HT1080 (cell line): ENCODE measurements at places on chromosomes 1 and 21. TPM values are rescaled to one million over a fixed set of nuclear protein-coding genes. Genes with fewer than 3 reads are reported as not detected.
A peak's percentile ranks its signal among the peaks of the same experiment; 100 is the strongest.

Gene CA14
- not detected in 2 replicates for total RNA-seq

Gene ST6GALNAC5
- total RNA-seq: 6.7 and 8.9 TPM in 2 replicates

Gene FCGR1A
- not detected in 2 replicates for total RNA-seq

Gene HSPB7
- not detected in 2 replicates for total RNA-seq

DNA sequence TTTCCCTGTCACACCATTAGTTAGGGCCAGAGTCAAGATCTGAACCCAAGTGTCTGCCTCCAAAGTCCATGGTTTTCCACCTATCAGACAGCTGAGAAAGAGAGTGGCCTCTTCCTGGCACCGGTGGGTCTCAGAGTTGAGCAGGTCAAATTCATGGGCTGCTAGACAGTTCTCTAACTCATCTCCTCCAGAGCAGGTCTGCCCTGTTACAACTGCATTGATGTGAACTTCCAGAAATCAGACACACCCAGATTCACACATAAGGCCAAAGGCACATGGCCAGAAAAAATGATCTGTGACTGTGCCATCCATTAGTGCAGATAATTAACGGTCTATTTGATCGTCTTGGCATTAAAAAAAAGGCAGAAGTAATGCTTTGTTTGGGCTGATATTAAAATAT is 17.5 kb downstream of the SMIM12 start:
- DNase-seq: no peak

DNA sequence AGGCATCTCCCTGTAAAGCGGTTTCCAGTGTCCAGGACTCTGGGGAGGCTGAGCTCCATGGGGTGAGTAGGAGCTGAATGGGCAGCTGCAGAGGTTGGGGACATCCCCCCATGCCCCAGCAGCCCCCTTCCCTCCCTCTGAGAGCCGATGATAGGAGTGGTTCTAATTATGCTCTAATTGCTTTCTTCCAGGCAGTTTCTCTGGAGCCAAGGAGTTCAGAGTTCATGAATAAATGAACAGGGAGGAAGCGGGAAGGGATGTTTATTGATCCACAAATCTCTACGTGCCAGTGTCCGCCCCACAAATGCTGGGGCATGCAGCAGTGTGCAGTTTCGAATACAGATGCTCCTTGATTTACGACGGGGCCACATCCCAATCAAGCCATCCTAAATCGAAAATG is 15.6 kb downstream of the NKAIN1 start:
- DNase-seq: no peak

- DNase-seq: no peak
These were observed 5.9 kb downstream of the KIAA2013 start for GRCh38 chr1:11920239-11920903.

- DNase-seq: no peak
These were observed 84.5 kb downstream of the PSMG1 start for GRCh38 chr21:39098696-39099200.

GRCh38 chr21:37642493-37642892 is 273.8 kb downstream of the KCNJ6 start:
- DNase-seq: peak; percentile 30

GRCh38 chr1:205422993-205423642 is 1.3 kb upstream of the LEMD1 start:
- DNase-seq: no peak

DNA sequence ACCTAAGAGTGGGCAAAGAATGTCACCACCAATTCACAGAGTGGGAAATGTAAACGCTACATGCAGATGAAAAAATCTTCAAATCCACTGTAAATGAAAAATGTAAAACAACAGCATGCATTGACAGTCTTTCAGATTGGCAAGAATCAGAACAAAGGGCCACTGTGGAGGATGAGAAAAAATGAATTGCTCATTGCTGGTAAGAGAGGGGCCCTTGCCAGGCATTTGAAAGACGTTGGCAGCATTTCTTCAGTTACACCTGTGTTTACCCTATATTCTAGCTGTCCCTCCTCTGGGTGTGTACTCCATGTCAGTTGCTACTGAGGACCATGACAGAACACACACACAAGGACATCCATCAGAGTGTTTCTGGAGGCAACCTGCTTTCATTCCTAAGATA is 25.8 kb upstream of the AADACL3 start:
- no peak for DNase-seq

DNA sequence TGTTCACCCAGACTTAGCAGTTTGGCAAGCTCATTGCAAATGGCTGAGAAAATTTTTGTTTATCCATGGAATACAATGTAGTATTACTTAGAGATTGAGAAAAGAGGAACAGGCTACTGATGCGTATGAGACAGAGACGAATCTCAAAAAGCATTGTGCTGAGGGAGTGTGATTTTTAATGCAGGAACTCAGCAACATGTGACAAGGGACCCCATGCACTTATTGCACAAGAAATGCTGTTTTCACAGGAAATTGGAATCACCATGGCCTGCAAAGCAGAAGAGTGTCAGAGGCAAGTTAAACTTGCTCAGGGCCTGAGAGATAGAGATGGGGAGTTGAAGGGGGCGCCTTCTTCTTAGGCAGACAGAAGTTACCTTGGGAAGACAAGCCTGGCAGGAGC is 32.6 kb upstream of the TLR5 start:
- DNase-seq: no peak

- DNase-seq: peak; percentile 4
These were observed 31.4 kb downstream of the PRDX6 start for GRCh38 chr1:173508541-173508940.

DNA sequence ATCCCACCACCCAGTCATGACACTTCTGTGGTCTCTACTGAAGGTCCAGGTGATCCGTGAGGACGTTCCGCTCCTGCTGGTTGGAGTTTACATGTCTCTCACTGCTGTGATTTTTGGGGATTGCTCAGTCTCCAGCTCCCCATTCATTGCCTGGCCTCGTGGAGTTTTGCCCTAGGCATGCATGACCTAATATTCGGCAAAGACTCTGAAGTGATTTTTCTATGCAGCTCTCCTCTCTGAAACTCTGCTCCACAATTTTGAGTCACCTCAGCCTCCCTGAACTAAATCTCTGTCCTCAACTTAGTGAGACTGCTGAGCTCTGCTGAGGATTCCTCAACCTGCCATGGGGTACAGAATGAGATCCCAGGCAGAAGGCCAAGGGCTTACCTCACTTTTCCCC is 174.4 kb upstream of the FGGY start:
- DNase-seq: no peak

DNA sequence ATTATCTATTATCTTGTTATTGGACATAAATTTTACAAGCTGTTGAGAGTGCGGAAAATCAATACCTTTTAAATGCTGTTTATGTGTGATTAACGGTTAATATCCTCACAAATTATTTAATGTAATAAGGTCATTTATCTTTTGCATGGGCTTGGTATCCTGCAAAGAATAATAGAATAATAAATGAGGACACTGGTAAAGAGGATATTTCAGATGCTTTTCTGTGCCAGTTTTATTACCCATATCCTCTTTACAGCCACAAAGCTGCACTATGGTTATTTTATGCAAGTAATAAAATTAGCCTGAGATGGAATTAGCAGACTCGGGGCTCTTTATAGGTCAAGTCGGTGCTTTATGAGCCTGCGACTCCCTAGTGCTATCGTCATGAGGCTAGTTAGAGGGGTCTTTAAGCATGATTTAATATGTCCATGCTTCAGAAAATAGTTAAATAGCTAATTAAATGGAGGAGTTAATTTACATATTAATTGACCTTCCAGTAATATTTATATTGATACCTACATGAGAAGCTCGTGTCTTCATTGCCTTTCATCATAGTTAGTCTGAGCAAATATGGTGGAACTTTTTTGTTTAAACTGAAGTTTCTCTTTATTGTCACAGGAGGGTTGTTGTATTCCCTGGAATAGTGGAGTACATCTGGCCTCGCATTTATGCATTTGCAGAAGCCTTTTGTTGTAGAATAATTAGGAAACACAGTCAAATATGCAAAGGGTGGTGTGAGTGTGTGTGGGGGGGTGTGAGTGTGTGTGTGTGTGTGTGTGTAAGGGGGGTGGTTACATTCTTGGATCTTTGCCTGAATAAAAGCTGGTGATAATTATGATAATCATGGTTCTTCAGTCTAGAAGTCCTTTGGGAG is 120.3 kb downstream of the ATG4C start:
- DNase-seq: no peak

DNA sequence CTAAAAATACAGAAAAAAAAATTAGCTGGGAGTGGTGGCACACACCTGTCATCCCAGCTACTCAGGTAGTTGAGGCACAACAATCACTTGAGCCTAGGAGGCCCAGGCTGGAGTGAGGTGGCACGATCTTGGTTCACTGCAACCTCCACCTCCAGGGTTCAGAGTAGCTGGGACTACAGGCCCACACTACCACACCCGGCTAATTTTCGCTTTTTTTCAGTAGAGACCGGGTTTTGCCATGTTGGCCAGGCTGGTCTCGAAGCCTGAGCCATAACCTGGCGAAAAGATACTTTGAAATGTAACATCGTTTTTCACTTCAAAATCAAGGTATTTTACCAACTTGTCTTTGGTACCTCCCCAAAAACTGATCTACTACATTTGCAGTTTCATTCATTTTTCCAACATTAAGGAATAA is 6.1 kb downstream of the GAS5 start:
- peak; percentile 64 for DNase-seq

DNA sequence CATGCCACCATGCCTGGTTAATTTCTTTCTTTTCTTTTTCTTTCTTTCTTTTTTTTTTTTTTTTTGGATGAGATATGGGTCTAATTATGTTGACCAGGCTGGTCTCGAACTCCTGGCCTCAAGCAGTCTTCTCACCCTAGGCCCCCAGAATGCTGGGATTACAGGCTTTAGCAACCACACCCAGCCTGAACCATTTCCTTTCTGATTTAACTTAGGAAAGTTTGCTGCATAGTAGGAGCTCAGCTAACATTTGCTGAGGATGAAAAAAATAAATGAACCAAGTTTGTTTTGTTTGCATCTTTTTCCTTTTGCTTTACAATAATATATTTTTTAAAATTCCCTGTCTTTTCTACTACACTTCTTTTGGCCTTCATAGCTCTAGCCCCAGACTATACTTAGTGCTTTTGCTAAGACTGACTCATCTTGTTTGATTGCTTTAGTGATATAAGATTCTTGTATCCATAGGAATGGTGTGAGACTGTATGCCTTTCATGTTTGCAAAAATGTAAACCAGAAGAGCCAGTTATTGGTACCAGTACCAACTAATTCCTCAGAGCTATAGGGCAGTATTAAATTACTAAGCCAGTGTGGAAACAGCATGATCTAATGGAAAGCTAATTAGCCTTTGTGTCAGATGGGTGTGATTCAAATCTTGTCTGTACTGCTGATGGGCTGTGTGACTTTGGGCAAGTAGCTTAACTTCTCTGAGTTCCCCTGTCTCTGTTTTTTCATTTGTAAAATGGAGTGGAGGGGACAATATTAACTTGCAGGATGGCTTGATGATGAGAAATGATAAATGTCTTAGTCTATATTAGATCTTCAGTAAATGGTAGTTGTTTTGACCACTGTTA is 66.9 kb downstream of the NFIA start:
- no peak for DNase-seq

- DNase-seq: peak; percentile 51
These were observed 124.6 kb downstream of the PEX14 start for GRCh38 chr1:10599194-10599861.

GRCh38 chr1:112904831-112905261 is 51.1 kb downstream of the SLC16A1 start:
- DNase-seq: no peak

DNA sequence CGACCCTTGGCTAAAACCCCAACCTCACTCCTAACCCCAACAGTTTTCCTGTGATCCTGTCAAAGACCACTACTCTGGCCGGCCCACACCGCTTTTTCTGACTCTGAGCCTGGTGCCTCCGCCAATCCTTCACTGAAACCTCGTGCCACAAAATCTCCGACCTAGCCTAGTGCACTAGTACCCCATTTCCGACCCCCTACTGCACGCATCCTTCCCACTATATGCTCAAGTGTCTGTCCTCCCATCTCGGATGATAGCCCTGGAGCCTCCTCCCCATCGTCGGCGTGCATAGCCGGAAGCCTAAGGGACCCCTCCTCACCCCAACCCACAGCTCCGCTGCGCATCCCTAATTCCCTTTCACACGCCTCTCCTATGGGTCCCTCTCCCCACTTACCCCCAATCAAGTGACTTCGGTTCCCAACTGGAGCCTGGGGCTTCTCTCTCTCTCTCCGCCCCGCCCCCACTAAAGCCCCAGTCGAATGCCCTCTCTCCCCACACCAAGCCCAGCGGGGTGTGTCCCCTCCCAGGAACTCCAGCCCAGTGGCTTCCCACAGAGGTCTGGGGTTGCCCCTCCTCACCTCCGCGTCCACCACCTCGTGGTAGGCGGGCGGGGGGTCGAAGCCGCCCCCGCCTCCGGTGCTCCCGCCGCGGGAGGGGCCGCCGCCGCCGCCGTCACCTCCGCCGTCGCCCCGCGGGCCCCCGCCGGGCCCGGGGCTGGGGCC is 791 bp downstream of the USP24 start:
- DNase-seq: peak; percentile 23

GRCh38 chr1:217311766-217312165 is 319.1 kb downstream of the GPATCH2 start:
- DNase-seq: peak; percentile 23

- DNase-seq: no peak
These were observed 20.1 kb downstream of the INKA2 start for GRCh38 chr1:111719135-111719534.

DNA sequence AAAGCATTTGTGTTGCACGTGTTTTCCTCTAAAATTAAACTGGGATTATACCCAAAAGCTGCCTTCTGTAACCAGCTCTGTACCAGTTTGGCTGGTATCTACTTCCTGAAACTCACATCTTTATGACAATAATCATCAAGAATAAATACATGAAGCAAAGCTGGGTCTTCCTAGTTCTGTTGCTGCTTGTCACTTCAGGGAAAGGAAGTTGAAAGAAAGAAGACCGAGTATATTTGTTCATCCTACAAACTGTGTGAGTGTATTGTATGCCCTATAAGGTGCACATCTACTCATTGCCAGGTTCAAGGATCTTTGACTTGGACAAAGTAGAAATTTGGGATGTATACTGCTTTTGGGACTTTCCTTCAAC is 29.1 kb upstream of the IFNGR2 start:
- no peak for DNase-seq

DNA sequence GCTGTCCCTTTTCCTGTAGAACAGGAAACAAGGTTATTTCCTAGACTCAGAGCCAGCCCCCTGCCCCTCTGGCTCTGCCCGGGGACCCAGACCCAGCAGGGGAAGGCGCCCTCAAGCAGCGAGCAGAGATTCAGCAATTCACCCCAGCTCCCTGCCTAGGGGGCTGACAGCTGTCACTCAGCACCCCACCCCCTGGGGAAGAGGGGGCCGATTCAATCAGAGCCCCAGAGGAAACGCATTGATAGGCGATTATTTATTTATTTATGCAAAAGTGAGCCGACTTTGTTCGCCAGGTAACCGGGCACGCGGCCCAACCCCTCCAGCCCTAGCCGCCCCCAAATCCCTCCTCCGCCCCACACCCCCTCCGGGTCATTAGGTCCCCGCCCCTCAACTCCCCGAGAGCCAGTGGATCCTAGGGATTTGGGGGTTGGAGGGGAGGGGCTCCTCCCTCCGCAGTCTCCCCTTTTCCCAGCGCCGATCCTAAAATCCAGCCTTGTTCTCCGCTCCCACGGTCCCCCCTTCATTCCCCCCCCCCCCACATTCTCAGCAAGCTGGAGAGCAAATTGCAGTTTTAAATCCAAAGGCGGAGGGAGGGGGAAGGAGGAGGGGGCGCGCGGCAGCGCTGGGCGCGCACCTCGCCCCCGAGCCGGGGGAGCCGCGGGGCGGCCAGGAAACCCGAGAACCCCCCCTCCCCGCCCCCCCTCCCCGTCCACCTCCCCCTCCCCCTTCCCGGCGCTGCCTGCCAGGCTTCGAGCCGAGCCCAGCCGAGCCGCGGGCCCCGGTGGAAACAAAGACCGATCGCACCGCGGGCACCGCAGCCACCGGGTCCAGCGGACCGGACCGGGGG is 1.3 kb downstream of the AHDC1 start:
- no peak for DNase-seq
